AG08395 (cell line): ENCODE measurements at places on chromosomes 7 and 10.

DNA sequence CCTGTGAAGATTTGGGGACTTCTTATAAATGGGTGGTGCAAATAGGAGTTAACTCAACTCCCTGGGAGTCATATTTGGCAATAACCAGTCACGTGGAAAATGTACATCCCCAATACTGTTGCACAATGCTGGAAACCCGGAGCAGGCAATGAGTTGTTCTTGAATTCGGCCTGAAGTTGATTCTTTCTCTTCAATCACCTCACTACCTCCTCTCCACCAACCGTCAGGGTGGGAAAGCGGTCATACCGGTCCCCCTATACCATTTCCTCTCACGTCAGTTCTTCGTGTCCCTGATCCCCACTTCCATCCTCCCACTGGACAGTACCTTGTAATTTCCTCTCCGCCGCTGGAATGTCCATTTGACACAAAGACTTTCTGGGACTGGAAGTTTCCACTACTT lies 2.8 kb downstream of the GIMAP5 start:
- DNase-seq, result no peak

- no peak for DNase-seq
These were observed 39.7 kb downstream of the ARID5B start for GRCh38 chr10:61941202-61941681.

DNA sequence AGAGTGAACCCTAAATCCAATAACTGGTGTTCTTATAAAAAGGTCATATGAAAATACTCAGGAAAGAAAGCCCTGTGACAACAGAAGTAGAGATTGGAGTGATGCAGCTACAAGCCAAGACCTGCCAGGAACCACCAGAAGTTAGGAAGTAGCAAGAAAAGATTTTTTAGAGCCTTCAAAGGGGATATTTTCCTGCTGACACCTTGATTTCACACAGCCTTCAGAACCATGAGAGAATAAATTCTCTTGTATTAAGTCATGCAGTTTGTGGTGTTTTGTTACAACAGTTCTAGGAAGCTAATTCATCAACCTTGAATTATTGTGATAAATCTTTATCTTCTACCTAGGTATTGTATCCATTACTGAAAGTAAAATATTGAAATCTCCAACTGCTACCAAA lies 81.0 kb downstream of the HYCC1 start:
- no peak for DNase-seq

GRCh38 chr10:70950037-70950436 lies 61.7 kb upstream of the PCBD1 start:
- no peak for DNase-seq

DNA sequence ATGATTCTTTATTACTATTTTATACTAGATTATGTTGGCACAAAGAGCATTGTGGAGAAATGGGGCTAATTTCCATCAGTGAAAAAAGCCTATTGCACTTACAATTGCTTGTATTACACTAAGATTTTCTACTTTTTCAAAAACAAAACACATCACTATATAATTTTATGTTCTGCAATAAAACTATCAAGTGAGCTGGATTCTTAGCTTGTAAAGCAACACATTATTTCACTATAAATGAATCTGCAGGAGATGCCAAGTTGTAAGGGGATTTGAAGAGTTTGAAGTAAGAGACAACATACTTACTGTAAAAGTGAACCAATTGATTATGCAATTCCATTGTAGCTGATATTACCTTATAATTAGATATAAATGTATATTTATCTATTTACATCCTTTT lies 333.3 kb upstream of the SEMA3D start:
- DNase-seq, result no peak

DNA sequence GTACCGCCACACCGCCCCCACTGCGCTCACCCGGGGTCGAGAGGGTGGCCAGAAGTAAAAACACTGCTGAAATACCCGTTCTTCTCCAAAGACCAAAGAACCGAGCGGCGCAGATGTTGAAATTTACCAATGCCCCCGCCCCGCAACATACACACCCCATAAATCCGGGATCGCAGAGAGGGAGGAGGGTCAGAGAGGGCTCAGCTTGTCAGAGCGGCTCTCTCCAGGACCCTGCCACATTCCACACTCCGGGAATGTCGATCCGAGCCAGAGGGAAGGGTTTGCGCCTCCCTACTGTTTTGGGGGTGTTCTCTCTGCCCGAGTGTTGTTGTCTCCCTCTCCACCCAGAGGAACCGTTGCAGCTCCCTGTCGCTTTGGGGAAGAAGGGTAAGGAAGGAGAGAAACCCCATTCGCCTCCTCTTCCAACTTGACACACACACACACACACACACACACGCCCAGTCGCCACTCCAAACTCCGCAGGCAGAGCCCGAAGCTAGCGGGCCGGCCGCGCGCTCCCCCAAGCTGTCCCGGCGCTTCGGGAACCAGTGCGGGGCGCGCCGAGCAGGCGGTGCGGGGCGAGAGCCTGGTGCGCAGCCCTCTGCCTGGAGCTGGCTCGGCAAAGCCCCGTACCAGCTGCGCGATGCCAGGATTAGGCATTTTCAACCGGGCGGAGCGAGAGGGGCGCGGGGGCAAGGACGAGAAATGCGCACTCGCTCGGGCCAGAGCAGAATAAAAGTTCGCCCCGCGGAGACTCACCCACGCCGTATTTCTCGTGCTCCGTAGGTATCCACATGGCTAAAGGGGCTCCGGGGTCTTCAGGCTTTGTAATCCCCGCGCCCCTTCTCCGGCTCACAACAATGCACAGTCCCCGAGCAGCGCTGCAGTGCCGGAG lies 609 bp downstream of the DOCK4 start:
- DNase-seq, result peak; percentile 24

DNA sequence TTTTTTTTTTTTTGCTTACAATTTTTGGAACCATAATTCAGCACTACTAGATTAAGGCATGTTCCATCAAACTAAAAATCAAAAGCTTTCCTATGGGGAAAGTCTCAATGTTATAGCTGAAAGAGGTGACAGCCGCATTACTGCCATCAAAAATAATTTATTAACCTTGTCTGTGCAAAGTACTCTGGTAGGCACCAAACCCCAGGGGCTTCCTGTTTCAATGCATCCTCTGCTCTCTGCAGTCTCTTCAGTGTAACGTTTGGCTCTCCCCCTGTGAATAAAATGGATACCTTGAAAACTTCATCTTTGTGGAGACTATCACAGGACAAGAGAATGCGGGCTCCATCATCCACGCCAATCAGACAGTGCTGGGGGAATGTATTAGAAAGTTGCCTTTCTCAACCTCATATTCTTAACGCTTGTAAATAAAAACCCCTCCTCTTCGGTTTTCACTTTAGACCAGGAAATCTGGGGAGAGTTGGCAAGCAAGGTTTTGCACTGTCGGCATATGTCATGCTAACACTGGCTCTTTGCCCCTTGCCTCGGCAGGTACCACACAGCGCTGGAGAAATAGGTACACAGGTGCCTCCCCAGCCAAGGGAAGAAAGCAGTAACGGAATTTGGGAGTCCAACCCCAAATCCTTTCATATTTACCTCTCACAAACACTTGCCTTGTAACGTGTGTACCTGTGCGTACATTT lies 1.6 kb upstream of the NRG3 start:
- DNase-seq, result no peak

DNA sequence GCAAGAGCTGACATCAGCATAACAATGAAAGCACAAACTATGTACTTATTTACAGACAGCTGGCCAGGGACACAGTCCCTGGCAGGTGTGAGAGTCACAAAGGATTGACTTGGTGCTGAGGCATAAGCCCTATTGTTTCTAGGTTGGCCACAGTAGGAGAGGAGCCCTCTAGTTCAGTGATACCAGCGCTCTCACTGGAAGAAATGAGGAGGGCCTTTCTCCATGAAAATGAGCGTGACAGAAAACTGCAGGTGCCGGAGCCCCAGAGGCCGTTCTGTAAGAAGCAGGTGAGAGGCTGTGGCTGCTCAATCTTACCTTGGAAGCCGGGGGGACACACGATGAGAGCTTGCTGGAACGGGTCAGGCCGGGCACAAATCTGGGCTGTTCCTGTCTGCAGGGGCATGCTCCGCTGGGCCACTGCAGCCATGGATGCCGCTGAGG lies 90.5 kb downstream of the CLEC2L start:
- no peak for DNase-seq

- DNase-seq, result peak; percentile 77
These were observed 99.3 kb upstream of the DDC start for GRCh38 chr7:50664461-50664922.

DNA sequence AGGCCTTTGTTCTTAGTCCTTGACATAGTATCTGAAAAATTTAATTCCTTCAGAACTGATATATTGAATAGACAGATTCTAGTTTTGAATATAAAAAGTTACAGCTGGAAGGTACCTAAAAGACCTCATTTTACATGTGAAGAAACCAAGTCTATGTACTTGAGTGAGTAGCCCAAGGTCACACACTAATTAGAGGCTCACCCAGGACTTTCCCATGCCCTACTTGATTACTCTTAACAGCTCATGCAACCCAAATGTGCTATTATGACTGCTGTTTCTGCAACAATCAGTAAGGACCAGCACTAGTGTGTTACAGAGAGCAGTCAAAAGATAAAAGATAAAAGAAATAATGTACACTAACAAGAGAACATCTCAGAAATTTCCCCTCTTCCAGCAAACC lies 40.7 kb upstream of the BET1 start:
- no peak for DNase-seq

DNA sequence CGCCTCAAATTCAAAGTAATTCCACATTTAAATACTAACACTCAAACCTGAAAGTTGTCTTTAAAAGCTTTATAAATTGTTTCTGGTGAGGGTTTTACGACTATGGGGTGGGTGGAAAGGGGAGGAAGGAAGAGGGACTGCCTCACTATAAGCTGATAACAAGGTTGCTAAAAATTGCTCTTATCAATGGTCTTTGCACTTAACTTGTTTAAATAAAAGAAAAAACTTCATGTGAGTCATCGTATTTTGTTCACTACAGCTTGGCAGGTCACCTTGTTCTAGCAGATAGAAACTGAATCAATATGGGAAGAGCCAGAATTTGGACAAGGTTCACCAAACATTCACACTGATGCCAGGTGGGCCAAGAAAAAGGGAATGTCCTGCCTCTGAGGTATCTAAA lies 129.2 kb downstream of the TES start:
- DNase-seq, result no peak

- DNase-seq, result no peak
These were observed 65.7 kb upstream of the STRIP2 start for GRCh38 chr7:129368389-129368986.

GRCh38 chr7:116173051-116174028 lies 37.0 kb upstream of the TES start:
- peak; percentile 50 for DNase-seq

- no peak for DNase-seq
These were observed 213.4 kb downstream of the PPP1R3A start for GRCh38 chr7:113705439-113705838.
